ENCODE measurements at places on chromosomes 16 and 17. TPM values are rescaled to one million over a fixed set of nuclear protein-coding genes. Genes with fewer than 3 reads are reported as not detected.

TMEM238L gene
- total RNA-seq: not detected

P2RX1 gene
- not detected for total RNA-seq

PRDM7 gene
- total RNA-seq: not detected

NPTX1 gene
- not detected for total RNA-seq

ACAP1 gene
- 2.7 TPM for total RNA-seq

ST6GALNAC1 gene
- total RNA-seq: not detected

GRCh38 chr16:84271866-84272265, 22.8 kb upstream of the WFDC1 start:
- DNase-seq: no peak

- no peak for DNase-seq
These were observed 111.9 kb upstream of the ERCC4 start for GRCh38 chr16:13808102-13808501.

DNA sequence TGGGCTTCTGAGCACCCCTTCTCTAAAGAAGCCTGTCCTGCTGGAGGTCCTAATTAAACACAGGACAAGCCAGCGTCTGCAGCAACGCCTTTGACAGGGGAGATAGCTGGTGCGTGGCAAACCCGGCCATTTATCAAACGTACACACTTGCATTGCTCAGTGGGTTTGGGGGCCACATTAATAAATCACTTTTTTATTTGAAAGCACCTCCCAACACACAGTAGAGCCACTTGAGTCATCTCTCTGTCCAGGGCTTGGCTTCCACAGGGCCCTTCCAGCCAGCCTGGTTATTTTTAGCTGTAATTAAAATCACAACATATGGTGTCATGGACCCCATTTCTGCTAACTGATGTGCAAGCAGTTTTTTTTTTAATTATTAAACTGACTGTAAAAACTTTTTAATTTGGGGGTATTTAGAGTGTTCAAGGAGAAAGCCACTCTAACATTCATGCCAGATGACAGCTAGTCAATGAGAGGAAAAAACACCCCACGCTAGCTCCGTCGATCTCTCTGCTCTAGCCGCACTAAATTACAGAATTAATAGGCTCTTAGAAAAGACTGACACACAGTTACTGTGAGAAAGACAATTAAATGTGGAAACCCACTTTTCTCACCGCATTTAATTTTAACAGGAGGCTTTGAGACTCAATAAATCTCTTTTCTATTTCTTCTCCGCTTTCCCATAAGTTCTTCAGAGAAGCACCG, 201.0 kb upstream of the WSCD1 start:
- no peak for DNase-seq

DNA sequence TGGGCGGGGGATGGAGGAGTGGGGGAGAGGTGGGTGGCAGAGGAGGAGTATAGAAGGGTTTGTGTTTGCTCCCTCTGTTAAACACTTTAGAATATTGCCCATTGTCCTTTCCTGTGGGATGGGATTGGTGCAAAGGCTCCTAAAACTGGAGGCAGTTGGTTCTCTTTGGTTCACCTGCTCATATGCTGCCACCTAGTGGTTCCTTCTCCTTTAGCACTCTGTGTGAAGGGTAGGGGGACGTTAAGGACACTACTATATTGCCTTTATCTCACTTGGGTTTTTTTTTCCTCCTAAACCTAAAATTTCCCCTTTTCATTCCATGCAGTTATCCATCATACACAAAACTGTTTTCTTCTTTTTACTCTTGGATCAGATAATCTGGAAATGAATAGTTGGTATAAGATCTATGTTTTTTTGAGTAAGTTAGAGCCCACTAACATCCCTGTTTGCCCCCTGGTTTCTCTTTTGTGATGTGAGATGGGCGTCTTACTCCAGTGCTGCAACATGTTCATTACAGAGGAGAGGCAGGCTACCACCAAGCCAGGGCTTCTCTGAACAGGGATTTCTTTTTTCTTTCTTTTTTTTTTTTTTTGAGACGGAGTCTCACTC, 23.8 kb downstream of the SNX11 start:
- DNase-seq: peak; percentile 64

DNA sequence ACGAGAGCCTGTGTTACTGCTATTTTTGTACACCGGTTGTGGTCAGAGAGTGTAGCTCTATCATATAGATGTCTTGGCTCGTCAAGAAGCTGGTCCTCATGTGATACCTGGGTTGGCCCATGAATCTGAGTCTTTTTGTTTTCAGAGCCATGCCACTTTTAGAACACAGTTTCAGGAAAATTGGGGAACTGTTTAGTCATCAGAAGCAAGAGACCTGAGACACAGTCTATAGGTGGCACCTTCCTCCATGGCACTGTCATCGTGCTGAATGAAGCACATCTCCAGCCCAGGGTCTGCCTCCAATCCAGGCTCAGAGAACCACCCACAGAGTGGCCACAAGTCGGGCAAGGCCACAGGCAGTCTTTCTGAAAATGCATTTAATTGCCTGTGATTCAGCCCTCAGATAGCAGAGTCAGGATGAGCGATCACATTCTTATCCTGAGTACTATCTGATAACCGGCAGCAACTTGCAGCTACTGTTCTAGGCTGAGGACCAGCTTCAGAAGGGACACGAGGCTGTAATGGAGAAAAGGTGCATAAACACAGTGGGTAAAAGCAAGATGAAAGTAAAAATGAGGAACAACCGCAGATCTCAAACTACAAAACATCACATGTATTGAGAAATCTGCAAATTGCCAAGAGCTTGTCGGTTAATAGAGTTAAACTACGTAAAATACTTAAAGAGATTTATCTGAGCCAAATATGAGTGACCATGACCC, 14.2 kb upstream of the HAPSTR1 start:
- peak; percentile 79 for DNase-seq

- no peak for DNase-seq
These were observed 5.8 kb downstream of the KRTAP29-1 start for GRCh38 chr17:41296846-41297245.

DNA sequence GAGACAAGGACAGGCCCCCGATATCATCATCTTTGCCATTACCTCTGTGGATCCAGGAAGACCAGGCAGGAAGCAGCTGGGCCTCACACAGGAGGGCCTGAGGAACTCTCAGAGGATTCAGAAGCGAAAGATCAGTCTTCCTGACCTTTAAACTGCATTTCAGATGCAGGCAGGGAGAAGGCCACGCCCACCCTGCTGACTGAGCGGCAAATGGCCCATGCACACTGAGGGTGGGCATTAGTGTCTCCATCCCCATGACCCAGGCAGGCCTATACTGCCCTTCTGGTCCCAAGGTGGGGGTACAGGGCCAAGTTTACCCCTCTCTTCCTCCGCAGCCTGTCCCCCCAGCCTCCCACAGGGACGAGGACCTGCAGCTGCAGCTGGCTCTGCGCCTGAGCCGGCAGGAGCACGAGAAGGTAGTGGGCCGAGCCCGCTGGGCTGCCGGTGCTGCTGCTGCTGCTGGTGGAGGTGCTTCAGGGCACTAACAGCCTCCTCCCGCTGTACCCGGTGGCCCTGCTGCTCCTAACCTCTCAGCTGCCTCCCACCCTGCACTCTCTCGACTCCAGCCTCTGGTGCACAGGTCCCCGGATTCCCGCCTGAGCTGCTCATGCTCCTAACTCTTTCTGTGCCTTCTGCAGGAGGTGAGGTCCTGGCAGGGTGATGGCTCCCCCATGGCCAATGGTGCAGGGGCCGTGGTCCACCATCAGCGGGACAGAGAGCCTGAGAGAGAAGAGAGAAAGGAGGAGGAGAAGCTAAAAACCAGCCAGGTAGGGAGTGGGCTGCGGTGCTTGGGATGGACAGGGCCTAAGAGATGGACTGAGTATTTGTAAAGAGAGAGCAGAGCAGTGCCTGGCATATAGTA, 6.2 kb downstream of the EPN3 start:
- no peak for DNase-seq

DNA sequence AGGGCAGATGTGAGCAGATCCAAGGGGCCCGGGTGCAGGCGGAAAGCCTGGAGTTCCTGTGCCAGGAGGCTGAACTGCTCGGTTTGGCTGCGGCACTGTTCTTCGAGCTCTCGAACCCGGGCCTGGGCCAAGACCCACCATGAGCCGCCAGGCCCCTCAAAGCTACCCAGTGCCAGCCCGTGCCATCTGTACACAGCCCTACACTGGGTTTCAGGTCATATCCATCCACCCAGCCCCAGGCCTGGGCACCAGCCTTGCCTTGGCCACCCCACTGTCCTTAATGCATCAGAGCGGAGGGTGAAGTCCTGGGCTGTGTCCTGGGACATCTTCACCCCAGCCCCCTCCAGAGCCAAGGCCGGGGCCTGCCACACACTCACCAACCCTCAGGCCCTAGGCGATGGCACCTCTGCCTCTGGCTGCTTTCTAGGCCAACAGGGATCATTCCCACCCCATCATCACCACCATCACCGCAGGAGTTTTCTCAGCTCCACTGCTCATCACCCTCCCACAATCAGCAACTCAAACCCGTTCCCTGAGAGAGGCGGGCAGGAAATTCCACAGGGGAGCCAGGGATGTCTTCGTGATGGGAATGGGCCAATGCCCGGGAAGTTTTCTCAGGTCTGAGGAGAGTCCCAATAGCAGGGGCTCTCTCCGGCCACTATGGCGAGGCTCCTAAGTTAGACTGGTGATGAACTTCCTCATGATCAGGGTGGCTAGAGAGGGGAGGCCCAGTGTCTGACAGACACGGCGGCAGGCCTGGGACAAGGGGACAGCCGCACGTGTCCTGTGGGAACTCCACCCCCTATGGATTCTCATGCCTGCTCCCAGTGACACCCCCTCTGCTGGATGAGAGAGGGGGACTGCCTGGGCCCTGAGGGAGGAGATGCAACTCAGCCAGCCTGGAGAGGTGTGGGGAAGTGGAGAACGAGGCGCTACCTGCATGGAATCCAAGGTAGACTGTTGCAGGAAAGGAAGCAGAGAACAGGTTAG, 9.1 kb downstream of the TSPOAP1 start:
- no peak for DNase-seq

All from Daoy (cell line).